ENCODE measurements at places on chromosomes 2 and 18. TPM values are rescaled to one million over a fixed set of nuclear protein-coding genes. Genes with fewer than 3 reads are reported as not detected.

Gene ABCG5
- total RNA-seq: under 0.01 TPM

DNA sequence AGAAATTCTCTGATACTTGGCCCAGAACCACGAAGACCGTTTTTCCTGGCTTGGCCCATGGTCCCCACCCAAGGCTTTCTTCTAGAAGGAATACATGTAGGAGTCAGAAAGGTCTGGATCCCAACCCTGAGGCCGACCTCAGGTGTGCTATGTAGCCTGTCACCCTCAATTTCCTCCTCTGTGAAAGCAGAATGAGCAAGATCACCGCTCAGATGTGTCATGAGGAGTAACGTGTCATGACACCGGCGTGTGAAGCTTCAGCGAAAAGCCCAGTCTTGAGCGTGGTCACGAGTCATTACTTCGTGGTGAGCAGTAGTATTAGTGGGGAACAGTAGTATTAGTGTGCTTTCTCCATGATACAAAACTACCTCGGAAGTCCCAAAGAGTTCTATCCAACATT is 103.4 kb downstream of the ALPK2 start:
- DNase-seq: no peak

- DNase-seq: no peak
Observed at GRCh38 chr2:148614322-148615049, 30.1 kb upstream of the EPC2 start.

- DNase-seq: no peak
Observed at GRCh38 chr2:166081131-166081632, 46.6 kb downstream of the SCN1A start.
